ENCODE measurements at places on chromosomes 4 and X.

DNA sequence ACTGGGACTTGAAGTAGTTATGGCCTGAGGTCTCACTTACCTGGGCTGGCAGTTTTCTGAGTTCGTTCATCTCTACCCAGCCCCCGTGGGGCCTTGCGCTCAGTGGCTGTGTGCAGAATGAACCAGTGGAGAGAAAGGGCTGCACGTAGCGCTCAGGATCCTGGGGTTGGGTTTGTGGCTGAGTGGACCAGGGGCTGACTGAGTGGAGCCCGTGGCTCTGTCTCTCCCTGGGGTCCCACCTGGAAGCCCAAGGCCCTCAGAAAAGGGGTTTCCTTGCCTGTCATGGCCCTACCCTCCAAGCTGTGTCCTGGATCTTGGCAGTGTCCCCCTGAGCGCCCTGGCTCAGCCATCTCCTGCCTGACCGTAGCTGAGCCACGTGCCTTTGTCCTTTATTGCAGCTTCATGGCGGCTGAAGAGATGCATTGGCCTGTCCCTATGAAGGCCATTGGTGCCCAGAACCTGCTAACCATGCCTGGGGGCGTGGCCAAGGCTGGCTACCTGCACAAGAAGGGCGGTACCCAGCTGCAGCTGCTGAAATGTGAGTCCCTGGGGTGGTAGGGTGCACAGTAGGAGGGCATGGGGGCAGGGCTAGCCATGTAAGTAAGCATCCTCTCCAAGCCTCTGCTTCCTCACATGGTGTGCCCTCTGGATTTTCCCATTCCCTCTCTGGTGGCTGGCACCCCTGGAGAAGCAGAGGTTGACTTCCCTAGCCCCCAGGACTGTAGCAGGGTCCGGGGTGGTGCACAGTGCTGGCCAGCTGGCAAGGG lies 23.2 kb upstream of the ADD1 start:
- no peak for DNase-seq
- H3K27me3 ChIP-seq = no peaks in the 10 kb centered on the region
- H3K4me3 ChIP-seq = no peak overlapping the region
- no peak overlapping the region for H3K27ac ChIP-seq

- H3K36me3 ChIP-seq = no peaks in the 10 kb centered on the region
- no peak overlapping the region for H3K27ac ChIP-seq
- DNase-seq = no peak
Measured at GRCh38 chr4:8710416-8710815, 117.9 kb downstream of the CPZ start.

GRCh38 chrX:20789103-20789502 lies 522.4 kb upstream of the RPS6KA3 start:
- no peaks in the 10 kb centered on the region for H3K27me3 ChIP-seq
- DNase-seq = no peak
- no peak overlapping the region for H3K4me3 ChIP-seq
- no peaks in the 10 kb centered on the region for H3K36me3 ChIP-seq

DNA sequence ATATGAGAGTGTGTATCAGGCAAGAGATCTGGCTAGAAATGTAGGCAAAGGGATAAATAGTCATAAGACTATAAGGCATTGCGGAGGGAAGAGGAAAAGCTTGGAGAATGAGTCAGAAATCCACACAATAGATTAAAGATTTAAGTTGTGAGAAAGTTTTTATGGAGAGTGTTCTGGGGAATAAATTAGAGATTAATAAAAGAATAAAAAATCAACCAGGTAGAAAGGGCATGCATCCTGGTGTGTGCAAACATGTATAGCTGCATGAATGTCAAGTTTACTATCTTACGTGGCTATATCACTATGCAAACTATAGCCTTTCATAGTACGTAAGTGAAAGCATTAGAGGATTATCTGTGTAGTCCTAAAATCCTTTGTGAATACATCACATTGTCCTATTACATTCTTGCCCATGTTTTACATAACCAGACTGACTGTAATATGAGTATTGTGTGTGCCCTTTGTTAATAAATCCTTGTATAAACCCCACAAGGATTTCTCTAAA lies 36.9 kb downstream of the SNCA start:
- H3K36me3 ChIP-seq = no peaks in the 10 kb centered on the region
- H3K4me3 ChIP-seq = no peak overlapping the region
- no peak for DNase-seq
- H3K4me1 ChIP-seq = no peaks in the 10 kb centered on the region

- H3K4me3 ChIP-seq = no peak within 1 kb of the TSS
- H3K4me1 ChIP-seq = no peaks in the 10 kb centered on the region
- H3K27ac ChIP-seq = no peak within 1 kb of the TSS
Measured at GRCh38 chrX:18707426-18708049, at the start of gene PPEF1. PPEF1 (plus strand) TSS chrX:18707645; CDS start chrX:18707781, 136 bp downstream.

DNA sequence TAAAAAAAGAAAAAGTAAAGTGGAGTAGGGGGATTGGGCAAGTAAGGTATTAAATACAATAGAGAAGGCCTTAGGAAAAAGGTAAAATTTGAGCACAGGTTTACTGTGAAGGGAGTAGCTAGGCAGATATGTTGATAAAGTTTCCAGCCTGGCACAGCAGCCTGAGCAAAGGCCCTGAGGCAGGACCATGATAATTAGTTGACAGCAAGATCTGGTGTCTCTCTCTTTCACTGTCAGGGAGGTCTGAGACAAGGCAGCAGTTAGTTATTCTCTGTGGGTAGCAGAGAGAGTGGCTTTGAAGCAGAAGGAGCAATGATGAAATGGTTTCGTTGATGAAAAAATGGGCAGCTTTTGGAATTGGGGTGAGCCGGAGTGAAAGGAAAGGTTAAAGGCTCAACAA lies 119.5 kb downstream of the KDR start:
- no peaks in the 10 kb centered on the region for H3K4me1 ChIP-seq
- H3K36me3 ChIP-seq = no peaks in the 10 kb centered on the region
- DNase-seq = no peak
- no peak overlapping the region for H3K27ac ChIP-seq

DNA sequence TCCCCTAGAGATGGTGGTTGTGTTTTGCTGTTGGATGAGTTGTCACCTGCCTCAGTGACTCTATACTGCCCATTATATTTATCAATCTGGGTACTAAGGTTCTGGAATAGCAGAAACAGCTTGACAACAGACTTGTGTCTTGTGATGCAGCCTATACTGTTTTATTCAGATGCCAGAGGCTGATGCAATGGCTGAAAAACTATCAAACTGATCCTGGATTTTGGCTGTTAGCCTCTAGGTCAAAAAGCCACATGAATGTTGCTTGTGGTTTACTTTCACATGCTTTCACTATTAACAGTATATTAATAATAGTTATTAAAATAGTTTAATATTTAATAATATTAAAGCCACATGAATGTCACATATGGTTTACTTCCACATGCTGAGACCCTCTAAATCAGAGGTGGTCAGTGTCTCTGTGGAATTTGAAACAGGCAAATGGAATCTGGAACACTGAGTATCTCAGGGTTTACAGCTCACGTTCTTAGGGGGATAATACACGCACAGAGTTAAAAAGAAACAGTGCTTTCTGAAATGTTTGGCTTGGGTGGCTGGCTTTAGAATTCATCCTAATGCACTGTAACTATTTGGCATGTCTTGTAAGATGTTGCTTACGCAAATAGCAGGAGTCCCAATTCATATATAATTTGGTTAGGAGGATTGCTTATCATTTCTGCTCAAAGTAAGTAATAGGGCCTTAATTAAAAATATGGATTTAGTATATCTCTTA lies 82.5 kb upstream of the LCORL start:
- no peak overlapping the region for H3K27ac ChIP-seq
- H3K4me3 ChIP-seq = no peak overlapping the region
- H3K36me3 ChIP-seq = no peaks in the 10 kb centered on the region
- no peaks in the 10 kb centered on the region for H3K27me3 ChIP-seq
- no peaks in the 10 kb centered on the region for H3K4me1 ChIP-seq

DNA sequence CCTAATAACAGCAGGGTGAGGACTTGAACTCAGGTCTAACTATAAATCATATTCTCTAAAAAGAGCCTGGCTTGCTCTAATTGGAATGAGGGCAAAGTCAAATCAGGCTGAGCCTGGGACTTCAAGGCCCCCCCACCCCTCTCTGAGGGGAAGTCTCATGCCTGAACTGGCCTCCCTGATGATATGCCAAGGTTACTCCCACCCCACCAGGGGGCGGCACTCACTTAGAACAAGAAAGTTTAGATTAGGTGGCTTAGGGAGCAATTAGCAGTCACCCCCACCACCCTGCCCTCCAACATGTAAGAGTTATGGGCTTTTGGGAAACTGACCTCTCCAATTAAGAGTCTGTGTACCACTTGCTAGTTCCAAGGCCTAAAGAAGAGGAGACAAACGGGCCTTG lies 2.7 kb downstream of the FOXO4 start:
- H3K36me3 ChIP-seq = no peaks in the 10 kb centered on the region
- no peak for DNase-seq
- H3K4me1 ChIP-seq = no peaks in the 10 kb centered on the region

- H3K36me3 ChIP-seq = no peaks in the 10 kb centered on the region
- H3K4me3 ChIP-seq = no peak overlapping the region
- no peak for DNase-seq
- no peak overlapping the region for H3K27ac ChIP-seq
- H3K4me1 ChIP-seq = no peaks in the 10 kb centered on the region
- H3K27me3 ChIP-seq = no peaks in the 10 kb centered on the region
Measured at GRCh38 chrX:86102341-86102740, 45.9 kb upstream of the DACH2 start.

DNA sequence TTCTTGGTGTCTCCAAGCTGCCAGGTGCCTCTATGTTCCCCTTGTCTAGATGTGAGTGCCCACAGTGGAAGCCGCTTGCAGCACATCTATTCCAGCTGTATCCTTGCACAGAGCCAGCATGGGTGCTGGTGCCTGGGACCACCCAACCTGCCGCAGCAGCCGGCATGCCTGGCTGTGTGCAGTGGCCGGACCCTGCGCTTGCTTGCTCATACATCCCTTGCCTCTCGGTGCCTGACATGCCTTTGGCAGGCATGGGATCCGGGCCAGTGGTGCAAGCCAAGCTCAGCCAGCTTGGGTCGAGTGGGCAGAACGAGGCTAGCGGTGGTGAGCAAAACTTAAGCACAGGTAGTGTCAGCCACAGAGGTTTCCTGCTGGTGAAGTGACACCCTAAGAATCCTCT lies 355.1 kb downstream of the TLL1 start:
- H3K27me3 ChIP-seq = no peaks in the 10 kb centered on the region
- H3K27ac ChIP-seq = no peak overlapping the region
- no peaks in the 10 kb centered on the region for H3K36me3 ChIP-seq

GRCh38 chrX:149630681-149631233 lies 835 bp downstream of the TMEM185A start:
- DNase-seq = no peak
- H3K27me3 ChIP-seq = peaks cover 2% of the 10 kb centered on the region
- H3K36me3 ChIP-seq = no peaks in the 10 kb centered on the region
- peak overlapping the region; percentile 61 for H3K4me3 ChIP-seq
- peak overlapping the region; percentile 78 for H3K27ac ChIP-seq

DNA sequence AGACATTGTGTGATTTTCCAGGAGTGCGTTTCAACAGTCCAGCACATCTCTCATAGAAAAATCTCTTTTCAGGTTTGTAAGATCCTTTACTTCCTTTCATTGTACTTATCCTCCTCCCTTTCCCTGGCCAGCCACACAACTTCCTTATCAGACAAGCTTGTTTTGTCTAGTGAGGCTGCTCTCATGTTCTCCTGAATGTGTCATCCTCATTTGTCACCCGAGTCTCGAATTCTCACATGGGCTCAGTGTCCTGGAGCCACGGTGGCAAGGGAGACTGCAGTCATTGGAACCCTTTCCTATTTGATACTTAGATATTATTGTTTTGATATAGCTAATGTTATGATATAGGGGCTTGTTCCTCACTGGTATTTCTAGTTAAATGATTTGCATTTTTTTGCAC lies 16.9 kb downstream of the SYNPO2 start:
- no peaks in the 10 kb centered on the region for H3K4me1 ChIP-seq
- no peaks in the 10 kb centered on the region for H3K36me3 ChIP-seq
- H3K27ac ChIP-seq = no peak overlapping the region

- peak overlapping the region; percentile 72 for H3K27ac ChIP-seq
- no peaks in the 10 kb centered on the region for H3K27me3 ChIP-seq
- H3K4me1 ChIP-seq = peaks cover 23% of the 10 kb centered on the region
- DNase-seq = no peak
Measured at GRCh38 chrX:40102393-40103381, 4.9 kb upstream of the BCOR start.

DNA sequence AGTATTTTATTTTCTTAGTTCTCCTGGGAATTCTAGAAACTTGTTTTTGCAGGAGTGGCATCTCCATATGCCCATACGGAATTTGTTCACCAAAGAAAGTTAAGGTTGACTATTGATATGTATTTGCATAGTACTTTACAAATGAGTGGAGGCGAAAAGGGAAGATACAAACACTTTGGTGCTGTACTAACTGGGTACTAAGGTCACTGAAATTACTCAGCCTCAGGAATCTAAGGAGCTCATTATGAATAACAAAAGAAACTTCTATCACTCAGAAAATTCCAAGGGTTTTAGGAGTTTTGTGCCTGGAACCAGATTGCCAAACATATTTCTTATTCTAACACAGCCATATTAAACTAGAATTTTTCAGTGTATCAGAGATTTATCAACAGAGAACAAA lies 27.4 kb upstream of the TMPRSS11B start:
- no peaks in the 10 kb centered on the region for H3K36me3 ChIP-seq
- no peaks in the 10 kb centered on the region for H3K4me1 ChIP-seq
- no peak overlapping the region for H3K4me3 ChIP-seq
- no peaks in the 10 kb centered on the region for H3K27me3 ChIP-seq
- no peak for DNase-seq
- no peak overlapping the region for H3K27ac ChIP-seq

- no peak for DNase-seq
- H3K36me3 ChIP-seq = no peaks in the 10 kb centered on the region
- no peaks in the 10 kb centered on the region for H3K27me3 ChIP-seq
- H3K4me1 ChIP-seq = no peaks in the 10 kb centered on the region
Measured at GRCh38 chr4:41070516-41071281, 143.6 kb downstream of the APBB2 start.

DNA sequence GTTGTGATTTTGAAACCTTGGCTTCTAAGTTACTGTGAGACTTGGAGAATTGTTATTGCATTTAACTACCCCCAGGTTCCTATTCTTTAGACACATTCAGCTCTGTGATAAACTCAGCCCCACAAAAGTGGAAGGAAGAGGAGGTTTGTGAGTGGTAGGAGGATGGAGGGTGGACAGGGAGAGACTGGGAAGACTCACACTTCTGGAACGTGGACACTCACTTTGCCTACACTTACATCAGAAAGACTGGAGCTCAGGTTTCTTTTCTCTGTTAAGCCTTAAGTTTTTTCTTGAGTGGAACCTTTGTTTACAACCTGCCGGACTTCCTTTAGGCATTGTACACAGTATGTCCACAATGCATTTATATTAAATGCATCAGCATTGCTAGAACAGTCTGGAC lies 99.0 kb downstream of the AREG start:
- no peaks in the 10 kb centered on the region for H3K36me3 ChIP-seq
- no peak overlapping the region for H3K27ac ChIP-seq
- H3K27me3 ChIP-seq = no peaks in the 10 kb centered on the region
- DNase-seq = no peak
- no peaks in the 10 kb centered on the region for H3K4me1 ChIP-seq
